Cerebellar nuclear complex (tissue), 1 donor: ENCODE measurements at places on chromosomes 4 and X.

- DNase-seq = no peak
Measured at GRCh38 chr4:105466580-105466979, 7.3 kb downstream of the PPA2 start.

DNA sequence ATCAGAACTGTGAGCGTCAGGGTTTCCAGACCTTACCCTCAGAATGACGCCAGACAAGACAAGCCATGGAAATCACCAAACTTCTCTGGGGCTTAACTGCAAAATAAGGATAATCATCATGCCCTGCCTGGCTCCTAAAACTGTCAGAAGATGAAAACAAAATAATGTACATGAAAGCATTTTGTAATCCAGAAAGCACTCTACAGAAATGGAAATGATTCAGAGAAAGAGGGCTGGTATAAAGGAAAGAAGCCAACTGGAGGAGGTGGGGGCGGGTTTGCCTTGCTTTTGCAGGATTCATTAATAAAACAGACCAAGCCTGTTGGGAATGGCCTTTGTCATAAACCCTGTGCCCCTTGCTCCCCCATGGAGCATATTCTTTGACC lies 47.3 kb downstream of the SEPSECS start:
- DNase-seq = no peak

DNA sequence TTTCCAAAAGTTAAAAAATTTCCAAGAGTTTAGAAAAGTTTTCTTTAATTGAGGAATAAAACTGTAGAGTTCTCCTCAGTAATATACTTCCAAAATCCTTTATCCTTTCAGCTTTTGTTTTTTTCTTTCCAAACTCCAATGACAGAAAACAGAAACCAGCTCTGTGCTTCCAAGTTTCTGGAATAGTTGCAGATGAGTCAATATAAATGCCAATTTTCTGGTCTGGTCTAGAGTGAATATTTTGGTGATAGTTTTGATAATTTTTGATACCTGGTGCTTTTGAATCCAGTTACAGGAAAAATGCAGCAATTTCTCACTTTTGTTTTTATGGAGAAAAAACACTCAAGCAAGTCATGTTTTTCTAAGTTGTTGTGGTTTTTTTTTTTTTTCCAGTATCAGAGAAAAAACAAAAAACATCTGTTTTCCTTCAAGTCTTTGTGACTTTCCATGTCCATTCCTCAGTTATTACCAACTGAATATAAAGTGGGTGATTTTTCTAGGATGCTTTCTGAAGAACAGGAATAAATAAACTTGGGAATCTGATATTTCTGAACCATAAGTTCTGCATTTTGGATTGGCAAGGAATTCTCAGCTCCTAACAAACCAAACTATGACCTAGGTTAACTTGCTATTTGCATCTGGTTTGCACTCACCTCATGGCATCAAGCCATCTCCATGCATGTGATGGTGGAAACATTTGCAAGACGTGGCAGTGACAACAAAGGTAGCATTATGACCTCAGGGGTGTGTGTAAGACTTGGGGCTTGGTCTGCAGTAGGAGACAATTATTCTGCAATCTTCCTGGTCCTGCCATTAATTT lies 139.1 kb downstream of the VEGFC start:
- no peak for DNase-seq

- no peak for DNase-seq
Measured at GRCh38 chr4:145418739-145419138, 62.9 kb upstream of the SMAD1 start.

GRCh38 chrX:149286940-149287349 lies 218.2 kb downstream of the IDS start:
- no peak for DNase-seq
